ENCODE measurements at places on chromosomes 2 and 18. TPM values are rescaled to one million over a fixed set of nuclear protein-coding genes. Genes with fewer than 3 reads are reported as not detected.

Gene PROC
- total RNA-seq, result 0.20 TPM

Gene FOXI3
- not detected for total RNA-seq

Gene SLC14A1
- total RNA-seq, result 0.52 TPM

Gene ESPNL
- 0.40 TPM for total RNA-seq

Gene PTPRN
- not detected for total RNA-seq

Gene CRYGC
- total RNA-seq, result not detected

Gene EGR4
- not detected for total RNA-seq

Gene SEPTIN10
- 72.6 TPM for total RNA-seq

Gene RESP18
- total RNA-seq, result not detected

Gene DES
- 29.3 TPM for total RNA-seq

Gene IL36RN
- 64.1 TPM for total RNA-seq

Gene AOX1
- 5.2 TPM for total RNA-seq

Gene TSPYL6
- total RNA-seq, result not detected

Gene IL1A
- 9.4 TPM for total RNA-seq

Gene FLACC1
- total RNA-seq, result 0.56 TPM

Gene PRKAG3
- not detected for total RNA-seq

Gene ALPG
- not detected for total RNA-seq

Gene IHH
- total RNA-seq, result 0.08 TPM

Gene SLC8A1
- 1.3 TPM for total RNA-seq

Gene MAP3K19
- not detected for total RNA-seq

Gene TLX2
- not detected for total RNA-seq

Gene LAMA3
- total RNA-seq, result 40.1 TPM

Gene SNX17
- total RNA-seq, result 62.1 TPM

Gene VIT
- total RNA-seq, result 2.6 TPM

Gene B3GNT7
- total RNA-seq, result 5.5 TPM

Gene UGT1A8
- total RNA-seq, result 0.16 TPM

Gene NAT8
- total RNA-seq, result not detected

Data from esophagus mucosa (tissue), 1 donor.